ENCODE measurements at places on chromosomes 7 and 10.

DNA sequence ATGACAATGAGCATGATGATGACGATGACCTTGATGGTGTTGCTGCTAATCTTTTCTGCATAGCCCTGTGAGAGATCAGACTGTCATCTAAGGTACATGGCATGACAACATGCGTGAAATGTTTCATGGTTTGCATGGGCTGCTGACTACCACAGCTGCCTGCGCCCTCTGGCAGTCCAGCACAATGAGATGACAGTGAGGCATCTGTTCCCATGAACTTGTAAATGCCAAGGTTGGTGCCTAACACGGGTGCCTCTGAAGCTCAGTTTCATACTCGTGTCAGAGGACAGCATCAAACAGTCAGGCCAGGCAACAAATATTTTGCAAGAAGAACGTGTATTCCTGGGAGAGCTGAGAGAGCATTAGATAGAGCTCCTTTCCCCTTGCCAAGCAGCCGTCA is 122.0 kb upstream of the PRKCQ start:
- no peak for DNase-seq

GRCh38 chr7:8436965-8437364 is 3.6 kb downstream of the NXPH1 start:
- peak; percentile 75 for DNase-seq

- no peak for DNase-seq
Observed at GRCh38 chr7:25594728-25595127, 366.4 kb upstream of the NPVF start.

GRCh38 chr7:154746571-154747360 is 256.2 kb downstream of the PAXIP1 start:
- no peak for DNase-seq

DNA sequence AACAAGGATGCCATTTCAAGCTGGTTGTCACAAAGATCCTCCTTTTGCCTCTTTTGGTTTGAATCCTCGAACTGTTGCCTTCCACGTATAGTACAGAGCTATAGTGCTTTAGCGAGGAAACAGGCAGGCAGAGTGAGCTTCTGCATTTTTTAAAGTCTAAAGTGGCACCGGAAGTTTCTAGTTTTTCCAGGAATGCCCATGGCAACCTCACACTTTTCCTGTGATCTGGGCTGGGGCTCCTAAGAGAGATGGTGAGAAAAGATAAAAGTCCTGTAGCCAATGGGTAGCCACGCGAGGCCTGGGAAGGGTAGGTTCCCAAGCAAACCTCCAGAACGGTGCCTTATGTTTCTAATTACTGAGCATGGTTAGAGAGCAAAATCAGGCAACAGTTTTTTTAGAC is 76.7 kb downstream of the CALD1 start:
- no peak for DNase-seq

Data from activated CD8-positive, alpha-beta T cell treated with anti-CD3 and anti-CD28 coated beads for 36 hours (primary cell).